ENCODE measurements at places on chromosomes 1 and 21.

DNA sequence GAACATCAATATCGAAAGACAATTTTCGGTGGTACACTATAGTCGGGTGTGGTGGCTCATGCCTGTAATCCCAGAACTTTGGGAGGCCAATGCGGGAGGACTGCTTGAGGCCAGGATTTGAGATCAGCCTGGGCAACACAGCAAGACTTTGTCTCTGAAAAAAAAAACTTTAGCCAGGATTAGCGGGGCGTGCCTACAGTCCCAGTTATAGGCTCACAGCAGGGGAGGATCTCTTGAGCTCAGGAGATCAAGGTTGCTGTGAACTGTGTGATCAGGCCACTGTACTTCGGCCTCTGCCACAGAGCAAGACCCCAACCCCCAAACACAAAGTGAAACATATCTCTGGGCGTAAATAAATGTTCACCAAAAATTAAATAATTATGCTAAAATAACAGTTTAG lies 1.6 kb downstream of the TADA1 start:
- DNase-seq: no peak

DNA sequence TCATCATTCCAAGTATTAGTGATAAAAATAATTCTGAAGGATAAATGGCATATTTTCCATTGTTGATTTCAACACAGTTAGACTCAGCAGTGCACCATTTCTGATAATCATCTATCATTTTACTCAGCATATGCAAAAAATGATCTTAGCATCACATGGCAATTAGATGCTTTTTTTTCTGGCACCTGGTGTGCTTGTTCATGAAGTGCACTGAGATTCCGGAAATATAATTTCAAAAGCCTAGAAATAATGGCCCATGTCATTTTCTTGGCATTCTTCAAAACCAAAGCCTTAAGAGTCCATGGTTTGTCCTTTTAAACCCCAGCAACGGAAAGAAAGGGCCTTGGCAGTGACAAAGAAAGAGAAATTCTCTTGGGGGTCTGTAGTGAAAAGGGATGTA lies 278.8 kb downstream of the KIF26B start:
- no peak for DNase-seq

DNA sequence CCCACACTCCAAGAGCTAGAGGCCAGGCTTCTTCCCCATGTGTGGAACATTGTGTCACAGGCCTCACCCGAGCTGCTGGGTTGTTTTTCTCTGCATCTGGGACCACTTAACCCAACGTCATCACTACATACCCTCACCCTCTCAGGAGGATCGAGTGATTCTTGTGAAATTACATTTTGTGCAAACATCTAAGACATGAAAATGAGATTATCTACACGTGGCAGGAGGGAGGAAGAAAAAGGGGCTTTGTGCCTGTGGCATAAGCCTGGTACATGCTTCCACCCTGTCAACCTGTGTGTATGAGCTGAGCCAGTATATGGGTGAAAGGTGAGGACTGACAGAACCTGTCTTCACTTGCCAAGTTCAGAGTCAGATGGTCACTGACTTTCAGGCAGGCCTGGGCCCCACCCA lies 1.6 kb downstream of the CPT2 start:
- DNase-seq: no peak

GRCh38 chr1:85447006-85447943 lies 17.7 kb downstream of the DDAH1 start:
- no peak for DNase-seq

- no peak for DNase-seq
Observed at GRCh38 chr1:102572637-102573036, 535.7 kb downstream of the COL11A1 start.

DNA sequence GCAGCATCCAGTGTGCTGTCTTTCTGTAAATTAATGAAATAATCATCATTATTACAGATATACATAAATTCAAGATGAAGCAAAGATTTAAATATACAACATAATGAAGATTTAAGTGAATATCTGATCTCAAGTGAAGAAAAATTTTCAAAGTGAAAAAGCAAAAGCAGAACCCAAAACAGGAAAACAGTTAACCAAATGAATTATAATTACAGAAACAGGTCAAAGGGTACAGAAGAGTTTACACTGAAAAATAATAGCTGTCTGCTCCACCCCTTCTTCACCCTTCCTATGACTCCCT lies 44.8 kb upstream of the GTF2B start:
- no peak for DNase-seq

GRCh38 chr1:8394456-8395321 lies 76.8 kb downstream of the SLC45A1 start:
- DNase-seq: peak; percentile 27

- DNase-seq: no peak
Observed at GRCh38 chr21:31967334-31967733, 94.5 kb downstream of the HUNK start.

- no peak for DNase-seq
Observed at GRCh38 chr1:197995408-197996258, 78.5 kb downstream of the LHX9 start.

- no peak for DNase-seq
Observed at GRCh38 chr1:192379554-192379953, 62.8 kb downstream of the RGS21 start.

DNA sequence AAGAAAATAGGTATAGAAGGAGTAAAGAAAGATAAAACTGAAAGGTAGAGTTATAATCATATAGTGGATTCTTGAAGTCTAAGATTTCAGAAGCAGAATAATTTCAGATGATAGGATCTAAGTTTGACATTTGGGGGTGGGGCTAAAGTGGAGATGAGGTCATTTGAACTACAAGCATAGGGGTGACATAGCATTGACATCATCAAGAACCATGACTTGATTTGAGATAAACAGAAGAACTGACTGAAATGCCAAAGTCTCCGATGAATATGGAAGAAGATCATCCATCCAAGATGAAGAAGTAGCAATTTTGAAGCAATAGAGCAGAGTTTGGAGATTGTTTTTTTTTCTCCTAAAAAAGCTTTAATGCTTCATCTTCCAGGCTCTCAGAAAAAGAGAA lies 122.3 kb downstream of the MACF1 start:
- no peak for DNase-seq

GRCh38 chr1:243482141-243483022 lies 226.5 kb downstream of the SDCCAG8 start:
- DNase-seq: no peak

GRCh38 chr1:22064751-22065402 lies 12.4 kb downstream of the CDC42 start:
- no peak for DNase-seq

DNA sequence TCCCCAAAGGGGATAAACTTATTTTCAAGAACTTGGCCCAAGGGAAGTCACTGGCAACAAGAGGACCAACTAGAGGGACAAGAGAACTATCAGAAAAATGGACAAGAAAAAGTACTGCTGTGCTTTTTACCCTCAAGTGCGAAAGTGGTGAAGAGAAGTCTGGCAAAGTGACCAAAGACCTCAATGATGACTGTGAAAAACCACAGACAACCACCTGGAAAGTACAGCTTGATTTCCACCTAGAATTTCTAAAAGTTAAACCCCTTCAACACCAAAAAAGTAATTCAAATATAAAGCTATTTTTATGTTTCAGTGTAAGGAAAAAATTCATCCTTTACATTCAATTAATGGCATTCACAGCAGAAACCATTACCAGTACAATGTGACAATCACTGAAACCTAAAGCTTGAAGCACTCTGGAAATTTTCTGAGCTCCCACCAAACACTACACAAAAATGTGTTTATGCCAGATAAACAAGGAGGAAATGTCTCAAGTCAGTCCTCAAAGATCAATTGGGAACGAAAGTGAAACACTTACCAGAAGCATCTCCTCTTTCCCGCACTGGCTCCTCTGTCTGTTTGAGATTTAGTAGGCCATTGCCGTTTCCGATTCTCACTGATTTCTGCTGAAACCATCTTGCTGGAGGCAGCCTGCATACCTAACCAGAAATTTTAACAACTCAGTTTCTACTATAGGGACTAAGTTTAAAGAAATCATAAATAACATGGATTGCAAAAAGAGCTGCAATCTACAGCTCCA lies 8.3 kb downstream of the SDE2 start:
- DNase-seq: no peak

DNA sequence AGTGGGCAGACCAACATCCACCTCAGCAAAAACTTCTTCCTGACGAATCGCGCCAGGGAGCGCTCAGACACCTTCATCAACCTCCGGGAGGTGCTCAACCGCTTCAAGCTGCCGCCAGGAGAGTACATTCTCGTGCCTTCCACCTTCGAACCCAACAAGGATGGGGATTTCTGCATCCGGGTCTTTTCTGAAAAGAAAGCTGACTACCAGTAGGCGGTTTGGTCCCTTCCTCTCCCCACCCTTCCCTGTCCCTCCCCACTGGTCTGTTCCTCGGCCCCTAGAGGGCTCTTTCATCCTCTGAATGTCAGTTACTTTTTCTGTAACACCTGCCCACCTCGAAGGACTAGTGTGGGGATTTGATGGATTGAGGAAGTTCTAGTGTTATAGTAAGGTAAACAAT lies 46.9 kb downstream of the CAPN2 start:
- DNase-seq: no peak

DNA sequence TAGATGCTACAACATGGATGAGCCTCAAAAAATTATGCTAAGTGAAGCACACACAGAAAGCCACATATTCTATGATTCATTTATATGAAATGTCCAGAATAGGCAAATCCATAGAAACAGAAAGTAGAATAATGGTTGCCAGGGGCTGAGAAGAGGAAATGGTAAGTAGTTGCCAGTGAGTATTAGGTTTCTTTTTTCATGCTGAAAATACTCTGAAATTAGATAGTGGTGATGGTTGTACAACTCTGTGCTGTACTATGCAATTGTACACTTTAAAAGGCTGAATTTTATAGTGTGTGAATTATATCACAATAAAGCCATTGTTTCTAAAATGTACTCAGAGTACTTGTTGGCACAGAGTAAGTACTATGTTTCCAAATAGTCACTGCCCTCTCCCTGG lies 15.5 kb upstream of the GFI1 start:
- no peak for DNase-seq

GRCh38 chr1:190679044-190679443 lies 201.4 kb upstream of the BRINP3 start:
- no peak for DNase-seq

- DNase-seq: no peak
Observed at GRCh38 chr21:46093668-46094400, 4.1 kb upstream of the COL6A2 start.

GRCh38 chr1:228471762-228472398 lies 15.3 kb upstream of the RNF187 start:
- DNase-seq: no peak

- DNase-seq: no peak
Observed at GRCh38 chr1:36076979-36077573, 6.8 kb upstream of the TEKT2 start.

GRCh38 chr1:170340308-170340707 lies 191.7 kb upstream of the GORAB start:
- no peak for DNase-seq

DNA sequence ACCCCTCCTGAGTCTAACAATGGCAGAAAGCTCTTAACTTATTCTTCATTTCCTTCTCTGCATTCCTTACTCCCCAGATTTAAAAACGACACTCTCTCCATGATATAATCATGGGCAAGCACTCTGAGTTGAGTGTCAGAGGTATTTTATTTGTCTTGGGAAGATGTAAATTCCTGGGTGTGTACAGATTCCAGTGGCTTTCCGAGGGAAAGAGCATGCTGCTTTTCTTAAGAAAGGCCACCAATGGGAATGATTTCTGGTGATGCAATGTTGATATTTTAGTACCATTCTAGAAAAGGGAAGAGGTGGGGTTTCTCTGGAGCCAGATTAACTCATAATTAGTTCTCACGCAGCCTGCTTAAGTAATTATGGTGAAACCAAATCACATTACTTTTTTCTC lies 47.8 kb upstream of the BTG3 start:
- DNase-seq: no peak

GRCh38 chr21:38258521-38259485 lies 2.0 kb downstream of the KCNJ15 start:
- no peak for DNase-seq

DNA sequence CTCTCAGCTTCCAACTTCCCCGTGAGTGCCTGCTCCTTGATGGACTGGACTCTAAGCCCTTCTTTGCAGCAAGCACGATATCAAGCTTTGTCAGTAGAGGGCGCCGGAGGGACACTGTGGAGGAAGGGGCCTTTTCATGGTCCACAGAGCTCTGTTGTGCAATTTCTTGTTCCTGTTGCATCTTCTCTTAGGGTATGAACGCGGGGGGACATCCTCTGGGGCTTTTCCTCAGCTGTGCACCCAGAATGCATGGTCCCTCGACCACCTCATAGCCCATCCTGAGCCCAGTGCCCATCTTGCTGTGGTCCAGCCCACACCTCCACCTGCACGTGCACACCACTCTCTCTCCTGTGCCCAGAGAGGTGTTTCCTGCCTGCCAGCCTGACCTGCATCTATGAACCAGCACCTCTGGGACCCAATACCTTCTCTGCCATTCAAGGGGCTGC lies 556.8 kb downstream of the PTPRU start:
- DNase-seq: peak; percentile 62

GRCh38 chr1:47745715-47746609 lies 251.2 kb downstream of the TRABD2B start:
- DNase-seq: no peak

DNA sequence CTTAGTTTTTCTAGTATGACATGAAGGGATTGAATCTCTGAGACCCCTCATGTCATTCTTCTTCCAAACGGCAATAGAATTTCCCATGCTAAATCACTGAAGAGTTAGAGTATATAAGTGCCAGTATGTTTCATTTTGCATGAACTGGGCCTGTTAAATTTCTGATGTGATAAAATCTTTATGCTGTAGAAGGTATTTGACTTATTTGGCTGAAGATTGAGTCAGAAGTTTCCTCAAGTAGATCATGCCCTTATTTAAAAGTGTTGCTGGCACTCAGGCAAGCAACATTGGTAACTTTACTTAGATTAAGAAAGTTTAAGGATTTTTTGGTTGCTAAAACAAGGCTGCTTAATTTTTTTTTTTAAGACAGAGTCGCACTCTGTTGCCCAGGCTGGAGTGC lies 13.3 kb downstream of the ATF6 start:
- no peak for DNase-seq

DNA sequence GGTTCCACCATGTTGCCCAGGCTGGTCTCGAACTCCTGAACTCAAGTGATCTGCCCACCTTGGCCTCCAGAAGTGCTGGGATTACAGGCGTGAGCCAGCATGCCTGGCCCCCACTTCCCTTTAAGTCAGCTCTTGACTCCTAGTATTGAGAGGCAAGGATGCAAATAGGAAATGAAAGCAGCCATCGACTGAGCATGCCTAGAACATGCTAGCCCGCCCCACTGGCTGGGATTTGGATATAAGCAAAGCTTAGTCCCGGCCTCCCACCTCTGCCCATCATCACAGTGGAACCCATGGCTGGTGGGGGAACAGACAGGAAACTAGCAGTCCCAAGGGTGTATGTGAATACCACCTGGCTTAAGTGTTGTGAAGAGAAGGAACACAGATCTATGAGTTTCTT lies 10.5 kb downstream of the C1orf167 start:
- DNase-seq: no peak
